EH (cell line): ENCODE measurements at places on chromosomes 16 and 17.
A peak's percentile ranks its signal among the peaks of the same experiment; 100 is the strongest.

GRCh38 chr17:77291591-77292386, 151.0 kb downstream of the SEC14L1 start:
- DNase-seq: no peak

- DNase-seq: no peak
These were observed 53.8 kb downstream of the PDPK1 start for GRCh38 chr16:2591476-2592240.

GRCh38 chr17:66459811-66460270, 157.4 kb downstream of the PRKCA start:
- DNase-seq: peak; percentile 95

DNA sequence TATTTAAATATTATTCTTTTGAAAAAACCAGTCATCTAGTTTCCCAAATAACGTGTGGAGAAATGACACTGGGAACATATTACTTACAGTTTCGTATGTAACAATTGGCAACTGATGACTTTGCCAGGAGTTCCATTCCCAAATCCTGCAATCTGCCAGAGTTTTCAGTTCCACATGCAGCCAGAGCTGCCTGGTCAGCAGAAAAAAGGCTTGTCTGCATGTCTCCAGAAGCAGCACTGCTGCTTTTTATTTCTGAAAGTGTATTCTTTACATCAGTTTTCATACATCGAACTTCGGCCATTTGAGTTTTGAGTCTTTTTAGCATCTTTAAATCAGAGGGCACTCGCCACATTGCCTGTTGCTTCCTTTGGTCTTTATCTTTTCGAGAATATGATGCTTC, 78.4 kb downstream of the TRIM37 start:
- DNase-seq: no peak

GRCh38 chr17:71164561-71164960, 956.3 kb upstream of the SOX9 start:
- DNase-seq: no peak

- no peak for DNase-seq
These were observed 39.8 kb upstream of the METTL16 start for GRCh38 chr17:2551493-2551892.

GRCh38 chr17:62966426-62967204, 580 bp downstream of the TANC2 start:
- peak; percentile 32 for DNase-seq

- peak; percentile 92 for DNase-seq
These were observed 28.0 kb downstream of the ZCCHC14 start for GRCh38 chr16:87464691-87465300.

GRCh38 chr17:10380631-10381408, 8.0 kb upstream of the MYH13 start:
- peak; percentile 5 for DNase-seq

- peak; percentile 70 for DNase-seq
These were observed 10.5 kb upstream of the SALL1 start for GRCh38 chr16:51161440-51162195.

DNA sequence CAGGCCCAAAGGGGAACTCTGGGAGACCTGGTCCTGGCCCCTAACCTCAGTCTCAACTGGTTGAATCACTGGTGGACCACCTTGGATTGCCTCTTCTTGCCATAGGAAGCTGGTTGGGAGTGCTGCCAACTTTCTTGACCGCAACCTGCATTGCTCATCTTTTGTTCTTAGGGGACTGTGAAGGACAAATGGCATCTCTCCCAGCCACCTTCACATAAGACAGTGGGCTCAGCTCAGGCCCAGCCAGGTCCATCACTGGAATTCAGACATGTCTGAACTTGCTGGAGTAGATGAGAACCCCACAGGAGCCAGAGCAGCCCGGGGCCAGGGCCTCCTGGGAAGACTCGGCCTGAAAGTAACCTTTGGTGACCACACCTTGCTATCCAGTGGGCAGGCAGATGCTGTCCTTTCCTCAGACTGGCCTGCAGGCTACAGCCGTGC, 18.8 kb downstream of the ADORA2B start:
- peak; percentile 44 for DNase-seq

GRCh38 chr16:2919511-2920255, 8.0 kb downstream of the FLYWCH1 start:
- DNase-seq: peak; percentile 69

DNA sequence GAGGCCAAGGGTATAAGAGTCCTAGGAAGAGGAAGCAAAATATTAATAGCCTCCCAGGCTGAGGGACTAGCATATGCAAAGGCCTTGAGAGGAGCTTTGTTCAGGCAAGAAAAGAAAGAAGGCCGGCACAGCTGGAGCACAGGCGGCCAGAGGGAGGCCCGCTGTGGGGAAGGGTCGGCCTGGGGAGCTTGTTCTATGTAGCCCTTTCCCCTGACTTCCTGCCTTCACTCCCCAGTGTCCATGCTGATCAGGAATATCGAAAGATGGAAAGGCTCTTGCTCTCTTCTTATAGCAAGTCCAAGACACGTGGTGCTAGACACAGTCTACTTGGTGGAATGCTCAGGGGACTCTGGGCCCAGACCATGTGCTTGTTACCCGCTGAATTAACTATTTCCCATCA, 27.4 kb upstream of the HAS3 start:
- no peak for DNase-seq

- no peak for DNase-seq
These were observed 94.3 kb upstream of the ZFHX3 start for GRCh38 chr16:73142053-73142854.

- DNase-seq: no peak
These were observed 450.3 kb downstream of the SHISA9 start for GRCh38 chr16:13351601-13352217.

DNA sequence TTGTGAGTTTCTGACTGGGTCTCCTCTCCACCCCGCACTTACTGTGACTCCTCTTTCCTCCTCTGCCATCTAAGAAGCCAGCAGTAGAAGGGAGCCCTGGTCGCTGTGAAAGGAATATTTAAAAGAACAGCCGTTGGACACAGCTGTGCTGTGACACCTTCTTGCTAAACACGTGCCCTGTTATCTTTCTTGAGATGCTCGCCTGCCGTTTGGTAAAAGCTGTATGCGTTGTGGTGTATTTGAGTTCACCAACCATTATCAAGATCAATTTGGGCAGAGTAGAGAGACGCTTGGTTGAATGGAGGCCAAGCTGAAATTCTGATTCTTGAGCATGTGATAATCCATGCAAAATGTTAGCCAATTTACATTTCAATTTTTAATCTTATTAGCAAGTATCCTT, 3.8 kb downstream of the GID4 start:
- no peak for DNase-seq

DNA sequence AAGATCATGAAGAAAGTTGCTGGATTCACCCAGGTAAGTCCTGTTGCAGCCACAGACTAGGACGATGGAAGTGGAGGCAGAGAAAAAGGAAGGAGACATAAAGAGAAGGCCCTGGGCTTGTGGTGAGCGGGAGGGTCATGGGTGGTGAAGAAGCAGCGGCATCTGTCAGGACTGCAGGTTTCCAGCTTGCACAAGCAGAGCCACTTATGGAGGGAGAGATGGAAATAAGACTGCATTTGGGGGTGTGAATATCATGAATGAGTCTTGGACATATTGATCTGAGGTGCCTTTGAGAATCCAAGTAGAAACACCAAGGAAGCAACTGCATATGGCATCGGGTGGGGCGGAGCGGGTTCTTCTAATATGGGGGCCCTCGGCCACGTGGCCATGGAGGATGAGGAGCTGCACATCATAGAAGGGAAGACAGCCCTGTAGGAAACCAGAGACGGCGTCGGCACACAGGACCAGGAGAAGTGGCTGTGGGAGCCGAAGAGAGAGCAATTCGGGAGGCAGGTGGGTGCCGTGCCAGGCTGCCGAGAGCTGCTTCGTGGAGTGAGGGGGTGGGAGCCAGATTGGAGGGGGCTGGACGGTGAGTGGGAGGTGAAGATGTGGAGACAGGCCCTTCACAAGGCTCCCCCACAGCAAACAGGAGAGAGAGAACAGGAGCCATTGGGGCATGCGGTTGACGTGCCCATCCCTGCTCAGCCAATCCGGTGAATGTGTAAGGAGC, 243.5 kb downstream of the GSG1L start:
- DNase-seq: no peak

GRCh38 chr16:84132527-84133285, 12.3 kb downstream of the HSDL1 start:
- DNase-seq: no peak

DNA sequence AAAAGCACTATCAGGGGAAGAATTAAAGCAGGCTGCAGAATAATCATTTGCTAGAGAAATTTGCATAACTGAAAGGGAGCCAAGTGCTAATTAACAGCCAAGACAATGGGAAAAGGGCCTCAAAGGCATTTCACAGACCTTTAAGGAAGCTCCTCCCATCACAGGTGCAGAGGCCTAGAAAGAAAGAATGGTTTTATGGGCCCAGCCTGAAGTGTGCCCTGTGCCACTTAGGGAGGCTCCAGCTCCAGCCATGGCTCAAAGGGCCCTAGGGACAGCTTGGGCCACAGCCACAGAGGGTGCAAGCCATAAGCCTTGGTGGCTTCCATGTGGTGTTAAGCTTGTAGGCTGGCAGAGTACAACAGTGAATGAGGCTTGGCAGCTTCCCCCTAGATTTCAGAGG, 50.1 kb downstream of the RNF112 start:
- no peak for DNase-seq

GRCh38 chr16:53224951-53225533, 170.3 kb downstream of the CHD9 start:
- DNase-seq: peak; percentile 54

DNA sequence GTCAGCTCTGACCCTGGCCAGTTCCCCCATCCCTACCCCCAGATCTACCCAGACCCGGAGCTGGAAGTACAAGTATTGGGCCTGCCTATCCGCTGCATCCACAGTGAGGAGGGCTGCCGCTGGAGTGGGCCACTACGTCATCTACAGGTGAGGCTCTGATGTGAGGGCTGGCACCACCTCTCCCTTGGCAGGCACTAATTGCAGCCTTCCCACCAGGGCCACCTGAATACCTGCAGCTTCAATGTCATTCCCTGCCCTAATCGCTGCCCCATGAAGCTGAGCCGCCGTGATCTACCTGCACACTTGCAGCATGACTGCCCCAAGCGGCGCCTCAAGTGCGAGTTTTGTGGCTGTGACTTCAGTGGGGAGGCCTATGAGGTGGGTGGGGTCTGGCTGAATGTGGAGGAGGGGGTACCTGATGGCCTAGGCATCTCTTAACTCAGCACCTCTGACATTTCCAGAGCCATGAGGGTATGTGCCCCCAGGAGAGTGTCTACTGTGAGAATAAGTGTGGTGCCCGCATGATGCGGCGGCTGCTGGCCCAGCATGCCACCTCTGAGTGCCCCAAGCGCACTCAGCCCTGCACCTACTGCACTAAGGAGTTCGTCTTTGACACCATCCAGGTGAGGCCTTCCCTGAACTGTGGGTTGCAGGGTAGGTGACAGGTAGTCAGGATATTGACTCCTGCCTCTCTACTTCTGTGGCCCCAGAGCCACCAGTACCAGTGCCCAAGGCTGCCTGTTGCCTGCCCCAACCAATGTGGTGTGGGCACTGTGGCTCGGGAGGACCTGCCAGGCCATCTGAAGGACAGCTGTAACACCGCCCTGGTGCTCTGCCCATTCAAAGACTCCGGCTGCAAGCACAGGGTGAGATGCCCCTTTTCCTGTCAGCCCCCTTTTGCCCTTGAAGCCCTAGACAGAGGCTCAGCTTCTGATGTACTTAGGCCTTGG, 4.3 kb downstream of the TRAF4 start:
- no peak for DNase-seq

GRCh38 chr17:45813048-45813725, 29.1 kb downstream of the CRHR1 start:
- DNase-seq: peak; percentile 9

DNA sequence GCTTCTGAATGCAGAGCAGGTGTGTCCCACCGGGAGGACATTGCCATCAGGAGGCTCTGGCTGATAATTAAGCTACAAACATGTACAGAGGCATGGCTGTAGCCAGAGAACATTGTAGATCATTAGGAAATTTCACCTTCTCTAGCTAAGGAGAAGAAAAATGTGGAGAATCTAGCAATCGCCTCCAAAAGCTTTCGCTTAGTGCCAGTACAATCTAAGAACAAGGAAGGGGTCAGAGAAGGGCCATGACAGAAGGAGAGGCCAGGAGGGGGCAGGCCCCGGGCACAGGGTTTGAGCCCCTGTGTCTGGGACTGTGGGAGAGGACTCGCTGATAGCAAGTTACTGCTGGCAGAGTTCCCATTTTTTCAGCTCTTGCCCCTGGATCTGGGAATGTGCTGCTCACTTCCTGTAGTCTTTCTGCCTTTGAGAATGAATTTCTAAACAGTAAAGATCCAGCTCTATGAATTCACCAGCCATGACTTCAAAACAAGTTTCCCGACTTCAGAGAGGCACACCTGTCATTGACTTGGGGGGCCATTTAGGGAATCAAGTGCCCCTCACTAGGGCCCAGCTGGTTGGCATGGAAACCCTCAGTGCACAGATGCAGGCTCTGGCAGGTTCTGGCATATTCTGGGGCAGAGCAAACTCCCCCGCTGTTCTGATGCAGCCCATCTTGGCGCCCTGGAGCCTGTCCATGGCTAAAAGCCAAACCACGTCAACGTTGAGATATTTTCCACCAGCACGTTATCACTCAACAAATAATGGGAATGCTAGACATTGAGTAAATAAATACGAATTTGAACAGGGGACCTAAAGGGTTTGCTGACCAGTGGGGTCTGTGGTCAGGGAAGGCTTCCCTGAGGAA, 59.5 kb upstream of the CACNG4 start:
- DNase-seq: peak; percentile 59

GRCh38 chr16:20740007-20740883, 1.4 kb downstream of the THUMPD1 start:
- DNase-seq: peak; percentile 11

DNA sequence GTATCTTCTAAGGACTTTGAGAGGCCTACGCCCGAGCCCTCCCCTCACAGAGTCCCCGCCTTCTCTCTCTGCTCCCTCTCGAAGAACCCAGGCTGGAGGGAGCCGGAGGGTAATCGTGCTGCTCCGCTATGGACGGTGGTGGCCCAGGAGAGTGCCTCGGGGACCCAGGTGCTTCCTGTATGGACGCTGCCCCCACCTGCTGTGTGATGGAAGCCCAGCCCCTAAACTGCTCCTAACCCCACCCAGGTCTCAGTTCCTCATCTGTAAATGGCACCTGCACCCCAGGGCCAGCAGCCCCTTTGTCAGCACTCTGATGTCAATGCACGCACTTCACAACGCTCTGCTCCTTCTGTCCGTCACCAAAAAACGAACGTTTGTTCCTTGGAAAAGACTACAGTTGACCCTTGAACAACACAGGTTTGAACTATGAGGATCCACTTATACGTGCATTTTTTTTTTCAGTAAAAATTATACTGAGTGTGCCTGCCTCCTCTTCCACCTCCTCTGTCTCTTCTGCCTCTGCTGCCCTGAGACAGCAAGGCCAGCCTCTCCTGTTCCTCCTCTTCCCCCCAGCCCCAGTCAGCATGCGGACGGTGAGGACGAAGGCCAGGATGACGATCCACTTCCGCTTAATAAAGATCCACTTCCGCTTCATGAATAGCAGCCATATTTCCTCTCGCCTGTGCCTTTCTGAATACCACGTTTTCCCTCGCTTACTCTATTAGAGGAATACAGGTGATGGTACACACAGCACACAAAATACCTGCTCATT, 118.3 kb downstream of the BANP start:
- DNase-seq: no peak

GRCh38 chr16:66741169-66741900, 10.1 kb downstream of the DYNC1LI2 start:
- DNase-seq: peak; percentile 94
